ENCODE measurements at places on chromosomes 5 and 9. TPM values are rescaled to one million over a fixed set of nuclear protein-coding genes. Genes with fewer than 3 reads are reported as not detected.

- no peak for DNase-seq
These were observed 36.6 kb downstream of the TTLL11 start for GRCh38 chr9:122056484-122056883.

GRCh38 chr9:99216073-99216472, 5.7 kb downstream of the ALG2 start:
- DNase-seq, result no peak

GRCh38 chr9:132596200-132596599, 13.8 kb downstream of the BARHL1 start:
- no peak for DNase-seq

GRCh38 chr9:137411260-137411644, 11.7 kb downstream of the EXD3 start:
- no peak for DNase-seq

DNA sequence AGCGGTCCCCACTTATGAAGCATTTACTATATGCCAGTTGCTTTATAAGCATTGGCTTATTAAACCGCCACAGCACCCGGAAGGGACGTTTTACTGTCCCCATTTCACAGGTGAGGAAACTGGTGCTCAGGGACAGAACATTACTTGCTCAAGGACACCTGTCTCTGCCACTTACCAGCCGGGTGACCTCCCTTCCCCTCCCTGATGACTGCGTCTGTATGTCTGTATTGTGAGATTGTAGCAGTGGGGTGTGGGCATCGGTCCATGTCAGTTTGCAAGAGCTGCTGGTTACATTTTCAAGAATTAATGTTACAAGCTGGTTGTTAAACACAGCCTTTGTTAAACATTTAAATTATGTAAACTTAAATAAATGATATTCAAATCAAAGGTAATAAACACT, 77.6 kb upstream of the LMX1B start:
- DNase-seq, result no peak

- no peak for DNase-seq
These were observed 15.5 kb upstream of the NCS1 start for GRCh38 chr9:130156672-130157071.

C9orf50 gene
- not detected for total RNA-seq

LCN6 gene
- total RNA-seq, result not detected
